ENCODE measurements at places on chromosomes 3 and 15.
A peak's percentile ranks its signal among the peaks of the same experiment; 100 is the strongest.

- no peak for DNase-seq
Measured at GRCh38 chr3:163745204-163745603, 1333.1 kb downstream of the SI start.

DNA sequence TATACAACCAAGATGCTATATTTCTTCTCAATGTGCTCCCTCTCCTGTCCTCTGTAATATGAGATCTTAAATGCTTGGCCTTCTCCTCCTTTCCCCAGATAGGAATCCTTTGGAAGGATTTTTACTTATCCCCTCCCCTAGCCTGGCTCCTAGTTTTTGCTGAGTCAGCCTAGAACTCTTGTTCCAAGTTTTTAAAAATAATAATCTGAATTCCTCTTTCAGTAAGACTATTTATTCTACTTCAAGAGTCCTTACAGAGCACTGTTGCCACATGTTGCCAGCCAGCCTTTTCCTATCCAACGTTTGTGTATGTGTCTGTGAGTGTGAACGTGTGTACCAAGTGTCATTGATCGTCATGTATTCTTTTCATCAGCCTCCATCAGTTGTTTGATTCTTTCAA lies 11.0 kb upstream of the KCNMB2 start:
- no peak for DNase-seq

DNA sequence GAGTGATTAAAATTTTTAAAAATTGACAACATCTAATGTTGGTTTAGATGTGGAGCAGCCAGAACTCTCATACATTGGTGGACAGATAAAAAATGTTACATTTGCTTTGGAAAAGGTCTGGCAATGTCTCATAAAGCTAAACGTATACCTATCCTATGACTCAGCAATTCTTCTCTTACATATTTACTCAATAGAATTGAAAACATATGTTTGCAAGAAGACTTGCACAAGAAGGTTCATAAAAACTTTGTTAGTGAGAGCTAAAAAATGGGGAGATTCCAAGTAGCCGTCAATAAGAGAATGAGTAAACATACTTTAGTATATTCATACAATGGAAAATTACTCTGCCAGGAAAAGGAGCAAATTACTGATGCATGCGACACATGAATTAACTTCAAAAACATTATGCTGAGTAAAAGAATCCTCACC lies 30.0 kb downstream of the MASP1 start:
- no peak for DNase-seq

- DNase-seq: no peak
Measured at GRCh38 chr3:21860657-21861056, 109.6 kb upstream of the ZNF385D start.

GRCh38 chr15:70051948-70052633 lies 45.6 kb downstream of the TLE3 start:
- no peak for DNase-seq

- peak; percentile 75 for DNase-seq
Measured at GRCh38 chr3:136819731-136820679, 1.1 kb downstream of the SLC35G2 start.

GRCh38 chr15:49843725-49844124 lies 222.9 kb downstream of the DTWD1 start:
- peak; percentile 20 for DNase-seq

GRCh38 chr15:61172325-61172724 lies 56.8 kb downstream of the RORA start:
- DNase-seq: no peak

DNA sequence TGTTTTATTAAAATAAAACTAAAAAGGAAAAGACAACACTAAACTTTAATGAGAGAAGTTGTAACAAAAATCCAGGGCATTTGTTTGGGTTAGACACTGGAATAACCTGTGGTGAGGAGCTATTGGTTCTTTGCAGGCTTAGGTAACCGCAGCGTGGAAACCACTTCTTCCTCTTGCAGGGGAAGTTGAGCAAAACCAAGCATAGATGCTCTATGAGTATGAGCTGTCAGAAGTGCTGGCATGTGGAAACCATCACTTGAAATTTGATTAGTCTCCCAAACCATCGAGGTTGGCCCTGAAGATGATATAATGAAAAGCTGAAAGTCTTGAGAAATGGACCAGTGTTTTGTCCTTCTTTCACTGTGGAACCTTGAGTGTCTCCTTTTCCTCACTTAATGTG lies 127.1 kb upstream of the RBMS3 start:
- no peak for DNase-seq

DNA sequence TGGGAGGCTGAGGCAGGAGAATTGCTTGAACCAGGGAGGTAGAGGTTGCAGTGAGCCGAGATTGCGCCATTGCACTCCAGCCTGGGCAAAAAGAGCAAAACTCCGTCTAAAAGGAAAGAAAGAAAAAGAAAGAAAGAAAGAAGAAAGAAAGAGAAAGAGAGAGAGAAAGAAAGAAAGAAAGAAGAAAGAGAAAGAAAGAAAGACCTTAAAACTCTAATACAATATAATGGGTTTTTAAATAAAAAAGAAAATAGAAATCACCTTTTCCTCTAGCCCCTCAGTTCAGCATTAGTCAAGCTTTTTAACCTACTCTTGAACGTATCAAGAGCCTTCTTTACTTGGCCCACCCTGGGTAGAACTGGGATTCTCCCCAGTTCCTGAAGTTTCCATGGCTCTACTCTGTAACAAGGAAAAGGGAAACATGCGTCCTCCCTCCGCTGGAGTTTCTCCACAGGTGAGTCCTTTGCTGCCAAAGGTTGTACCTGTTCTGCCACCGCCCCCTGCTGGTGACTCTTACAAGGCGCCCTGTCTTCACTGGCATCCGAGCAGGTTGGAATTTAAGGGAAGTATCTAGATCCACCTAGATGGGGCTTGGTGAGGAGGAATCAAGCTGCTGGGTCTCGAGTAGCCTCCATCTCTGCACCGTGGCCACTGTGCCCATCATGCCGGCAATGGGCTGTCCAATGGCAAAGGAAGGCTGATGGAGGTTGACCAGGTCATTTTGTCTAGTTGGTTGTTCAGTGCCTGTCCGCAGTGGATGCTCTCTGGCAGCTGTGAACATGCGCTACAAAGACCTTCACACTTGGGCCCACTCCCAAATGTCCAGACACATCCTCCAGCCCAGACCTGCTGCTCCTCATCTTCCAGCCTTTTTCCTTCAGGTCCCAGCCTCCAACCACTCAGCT lies 20.6 kb upstream of the EPHB3 start:
- DNase-seq: peak; percentile 78
